T-helper 1 cell (primary cell): ENCODE measurements at places on chromosomes 6 and 20.

- DNase-seq = no peak
These were observed 66.8 kb downstream of the PPP1R3G start for GRCh38 chr6:5151955-5152401.

- no peak for DNase-seq
These were observed 11.8 kb upstream of the FNDC1 start for GRCh38 chr6:159157431-159157830.

DNA sequence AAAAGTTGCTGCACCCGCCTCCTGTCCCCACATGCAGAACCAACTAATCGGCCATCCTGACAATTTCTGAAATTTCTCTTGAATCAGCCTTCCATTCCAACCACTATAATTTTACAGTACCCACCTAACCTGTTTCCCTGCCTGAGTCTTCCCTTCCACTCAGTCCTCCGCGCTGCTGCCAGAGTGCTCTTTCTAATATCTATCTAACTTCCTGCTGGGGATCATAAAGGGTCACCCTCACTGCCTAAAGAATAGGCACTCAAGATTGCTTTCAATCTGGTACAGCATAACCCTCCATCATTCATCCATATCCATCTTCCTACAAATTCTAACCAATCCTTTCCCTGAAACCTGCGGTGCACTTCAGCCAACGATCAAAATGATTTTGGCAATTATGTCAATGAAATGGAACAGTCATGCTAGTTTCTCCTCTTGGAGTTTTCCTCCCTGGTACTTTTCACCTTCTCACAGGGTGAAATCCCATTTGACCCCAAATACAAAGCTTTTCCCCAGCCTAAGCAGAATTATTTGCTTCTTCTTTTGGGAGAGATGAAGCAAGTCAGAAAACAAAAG is 117.5 kb upstream of the BEND6 start:
- DNase-seq = no peak

DNA sequence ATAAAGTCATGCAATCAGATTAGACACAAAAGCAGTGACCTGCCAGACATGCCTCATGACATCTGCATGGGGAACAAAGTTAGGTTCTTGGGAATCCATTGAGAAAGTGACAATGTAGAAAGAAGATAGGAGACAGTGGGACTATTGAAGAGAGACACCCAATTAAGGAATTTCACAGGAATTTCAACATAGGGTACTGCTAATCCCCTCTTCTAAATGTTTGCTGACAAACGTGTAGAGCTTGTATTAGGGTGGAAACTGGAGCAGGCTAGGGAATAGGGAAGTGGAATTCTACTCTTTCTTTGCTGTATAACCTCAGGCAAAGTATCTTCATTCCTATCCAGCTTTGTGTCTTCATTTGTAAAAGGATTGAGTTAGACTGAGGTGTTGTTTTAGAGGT is 409.4 kb upstream of the SASH1 start:
- no peak for DNase-seq

- DNase-seq = no peak
These were observed 34.4 kb upstream of the ARHGAP18 start for GRCh38 chr6:129744201-129744879.

DNA sequence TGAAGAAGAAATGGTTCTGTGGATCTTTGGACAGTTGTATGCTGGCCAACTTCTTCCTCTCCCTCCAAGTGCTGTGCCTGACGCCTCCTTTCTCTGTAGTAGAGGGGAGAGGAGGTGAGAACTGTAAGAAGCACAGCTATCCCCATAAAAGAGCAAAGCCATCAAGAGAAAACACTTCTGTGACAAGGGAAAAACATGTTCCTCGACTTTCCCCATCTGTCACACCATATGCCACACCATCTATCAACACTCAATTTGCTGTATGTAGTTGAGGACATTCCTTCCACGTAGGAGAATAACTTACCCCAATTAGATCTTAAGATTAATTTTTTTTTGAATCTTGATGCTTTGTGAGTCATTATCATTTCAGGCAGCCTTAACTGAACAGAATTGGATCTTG is 156.2 kb upstream of the PLCB4 start:
- DNase-seq = no peak

- DNase-seq = no peak
These were observed 104.1 kb downstream of the PRIM2 start for GRCh38 chr6:57421503-57421902.

DNA sequence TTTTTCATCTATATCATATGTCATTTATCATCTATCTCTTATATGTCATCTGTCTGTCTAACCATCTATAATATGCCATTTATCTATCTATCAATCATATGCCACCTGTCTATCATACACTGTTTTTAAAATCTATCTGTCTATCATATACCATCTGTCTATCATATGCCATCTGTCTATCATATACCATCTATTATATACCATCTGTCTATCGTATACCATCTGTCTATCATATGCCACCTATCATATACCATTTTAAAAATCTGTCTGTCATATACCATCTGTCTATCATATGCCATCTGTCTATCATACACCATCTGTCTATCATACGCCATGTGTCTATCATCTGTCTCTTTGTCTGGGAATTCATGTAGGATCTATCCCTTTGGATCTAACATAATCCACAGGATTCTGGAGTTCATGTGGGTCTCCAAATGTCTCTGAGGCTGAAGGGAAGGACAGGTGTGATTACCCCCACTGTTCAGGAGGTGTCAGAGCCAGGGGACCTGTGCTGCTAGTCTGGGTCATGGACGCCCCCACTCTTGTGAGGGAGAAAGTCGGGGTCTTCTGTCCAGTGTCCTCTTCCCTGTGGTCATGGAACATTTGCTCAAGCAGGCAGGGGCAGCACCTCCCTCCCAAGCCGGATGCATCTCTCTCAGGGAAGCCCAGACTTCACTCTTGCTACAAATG is 36.9 kb upstream of the FRMD1 start:
- DNase-seq = no peak

DNA sequence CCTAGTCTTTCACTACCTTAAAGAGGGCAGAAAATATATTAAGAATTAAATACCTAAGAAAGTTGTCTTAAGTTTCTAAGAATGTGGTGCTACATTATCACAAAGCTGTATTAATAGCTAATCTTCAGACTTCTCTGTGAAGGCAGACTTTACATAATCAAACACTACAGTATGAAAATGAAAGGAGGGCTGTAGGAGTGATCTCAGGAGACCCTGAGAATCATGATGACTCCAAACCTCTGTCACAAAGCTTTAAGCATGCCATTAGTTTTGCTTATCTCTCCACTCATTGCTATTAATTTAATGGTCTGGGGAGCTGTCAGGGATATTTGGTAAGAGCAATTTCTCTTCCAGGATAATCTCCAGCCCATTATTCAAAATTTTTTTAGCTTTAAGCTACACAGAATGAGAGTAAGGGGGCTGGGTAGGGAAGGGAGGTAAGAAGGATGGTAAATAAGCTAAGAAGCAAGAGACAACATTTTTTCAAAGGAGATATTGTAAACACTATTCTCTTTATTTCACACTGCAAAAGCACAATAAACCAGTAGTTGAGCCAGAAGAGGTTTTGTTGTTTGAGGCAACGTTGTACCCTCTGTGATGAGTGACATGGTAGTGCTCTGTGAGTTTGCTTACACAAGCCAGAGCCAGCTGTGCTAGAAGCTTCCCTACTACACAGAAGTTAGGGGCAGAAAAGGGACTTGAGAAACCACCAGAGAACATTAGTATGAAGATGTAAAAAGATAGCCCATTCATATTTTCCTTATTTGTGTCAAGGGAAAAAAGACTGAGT is 258.8 kb downstream of the GMDS start:
- DNase-seq = no peak

DNA sequence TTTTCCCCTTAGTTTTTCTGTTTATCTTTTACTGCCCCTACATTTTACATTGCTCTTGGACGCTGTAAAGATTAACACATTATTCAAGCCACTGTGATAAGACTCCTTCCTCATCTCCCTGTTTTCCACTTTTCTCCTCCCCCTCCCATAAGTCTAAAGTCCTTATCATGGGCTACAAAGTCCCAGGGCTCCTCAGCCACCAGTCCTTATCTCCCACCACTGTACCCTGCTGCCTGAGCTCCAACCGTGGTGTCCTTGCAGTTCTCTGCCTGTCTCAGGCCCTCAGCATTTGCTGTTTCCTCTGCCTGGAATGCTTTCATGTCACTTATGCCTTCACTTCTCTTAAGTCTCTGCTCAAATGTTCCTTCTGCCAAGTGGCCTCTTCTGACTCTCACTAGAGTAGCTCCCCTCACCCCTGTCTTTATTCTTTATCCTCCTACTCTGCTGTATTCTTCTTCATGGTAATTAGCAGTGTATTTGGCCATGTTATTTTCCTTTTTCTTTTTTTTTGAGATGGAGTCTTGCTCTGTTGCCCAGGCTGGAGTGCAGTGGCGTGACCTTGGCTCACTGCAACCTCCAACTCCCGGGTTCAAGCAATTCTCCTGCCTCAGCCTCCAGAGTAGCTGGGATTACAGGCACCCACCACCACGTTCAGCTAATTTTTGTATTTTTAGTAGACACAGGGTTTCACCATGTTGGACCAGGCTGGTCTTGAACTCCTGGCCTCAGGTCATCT is 10.8 kb upstream of the LATS1 start:
- DNase-seq = no peak

DNA sequence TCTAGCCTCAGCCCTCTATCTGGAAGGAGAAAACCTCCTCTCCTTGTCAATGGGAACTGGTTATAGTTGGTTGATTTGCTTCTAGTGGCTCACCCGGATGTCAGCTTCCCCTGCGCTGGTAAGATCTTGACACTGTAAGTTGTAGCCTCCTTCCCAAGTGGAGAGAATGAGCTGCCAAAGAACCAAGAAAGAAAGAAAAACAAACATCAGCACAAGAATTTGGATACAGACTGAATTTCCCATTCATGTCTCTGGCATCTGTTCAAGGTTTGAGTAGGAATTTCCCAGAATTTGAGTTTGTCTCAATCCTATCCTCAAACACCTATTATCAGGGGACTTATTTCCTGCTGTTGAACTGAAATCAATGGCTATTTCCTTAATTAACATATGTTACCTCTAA is 44.1 kb downstream of the ELOVL2 start:
- DNase-seq = no peak

- DNase-seq = no peak
These were observed 52.6 kb downstream of the E2F3 start for GRCh38 chr6:20454204-20454824.

DNA sequence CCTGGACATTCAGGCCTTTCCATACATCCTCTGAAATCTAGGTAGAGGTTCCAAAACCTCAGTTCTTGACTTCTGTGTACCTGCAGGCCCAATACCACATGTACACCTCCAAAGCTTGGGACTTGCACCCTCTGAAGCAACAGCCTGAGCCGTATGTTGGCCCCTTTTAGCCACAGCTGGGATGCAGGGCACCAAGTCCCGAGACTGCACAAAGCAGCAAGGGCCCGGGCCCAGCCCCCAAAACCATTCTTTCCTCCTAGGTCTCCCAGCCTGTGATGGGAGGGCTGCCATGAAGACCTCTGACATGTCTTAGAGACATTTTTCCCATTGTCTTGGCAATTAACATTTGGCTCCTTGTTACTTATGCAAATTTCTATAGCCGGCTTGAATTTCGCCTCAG is 107.4 kb upstream of the FRMD1 start:
- DNase-seq = no peak

- no peak for DNase-seq
These were observed 32.0 kb downstream of the CTNNBL1 start for GRCh38 chr20:37725855-37726254.

- DNase-seq = no peak
These were observed 68.7 kb upstream of the MYL9 start for GRCh38 chr20:36472637-36473090.

DNA sequence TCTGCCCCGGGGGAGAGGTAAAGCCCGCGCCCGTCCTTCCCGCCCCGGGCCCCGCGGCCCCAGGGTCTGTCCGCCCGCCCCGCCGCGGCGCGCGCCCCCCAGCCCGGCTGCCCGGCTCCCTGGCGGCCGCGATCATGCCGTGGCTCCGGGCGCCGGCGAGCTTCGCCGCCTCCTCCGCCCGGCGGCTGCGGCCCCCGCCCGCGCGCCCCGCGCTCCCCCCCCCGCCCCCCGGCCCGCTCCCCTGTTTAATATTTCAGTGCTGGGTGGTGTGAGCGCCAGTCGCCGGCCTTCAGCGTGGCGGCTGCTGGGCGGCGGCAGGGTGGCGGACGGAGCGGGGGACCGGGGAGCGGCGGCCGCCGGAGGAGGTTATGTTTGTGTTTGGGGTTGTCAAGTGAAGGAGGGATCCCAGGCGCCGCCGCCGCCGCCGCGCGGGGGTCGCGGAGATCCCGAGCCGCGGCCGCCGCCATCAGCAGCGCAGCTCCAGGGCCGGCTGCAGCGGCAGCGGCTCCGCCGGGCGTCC is at the start of gene HIVEP1:
HIVEP1 (plus strand) TSS at position 275 of the 520 bp plus-strand sequence. CDS start 3,317 bp downstream, outside the sequence.
- no peak for DNase-seq

GRCh38 chr6:28635547-28636158 is 110.0 kb downstream of the GPX5 start:
- no peak for DNase-seq

DNA sequence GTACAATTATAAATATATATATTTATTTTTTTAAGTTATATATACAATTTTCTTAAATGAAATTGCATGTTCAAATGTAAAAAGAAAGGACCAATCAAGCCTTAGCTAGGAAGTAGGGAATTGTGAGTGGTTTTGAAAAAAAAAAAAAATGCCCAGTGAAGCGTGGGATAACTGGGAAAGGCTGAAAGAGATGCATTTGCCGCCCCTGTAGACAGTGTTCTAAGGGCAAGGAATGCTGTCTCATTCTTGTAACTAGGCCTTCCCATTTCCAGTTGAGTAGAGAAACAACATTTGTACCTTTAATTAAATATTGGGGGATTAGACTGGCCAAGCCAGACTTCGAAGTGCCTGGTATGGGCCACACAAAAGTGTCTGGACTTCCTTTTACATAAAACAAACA is 430.1 kb upstream of the SLC35B3 start:
- DNase-seq = no peak

DNA sequence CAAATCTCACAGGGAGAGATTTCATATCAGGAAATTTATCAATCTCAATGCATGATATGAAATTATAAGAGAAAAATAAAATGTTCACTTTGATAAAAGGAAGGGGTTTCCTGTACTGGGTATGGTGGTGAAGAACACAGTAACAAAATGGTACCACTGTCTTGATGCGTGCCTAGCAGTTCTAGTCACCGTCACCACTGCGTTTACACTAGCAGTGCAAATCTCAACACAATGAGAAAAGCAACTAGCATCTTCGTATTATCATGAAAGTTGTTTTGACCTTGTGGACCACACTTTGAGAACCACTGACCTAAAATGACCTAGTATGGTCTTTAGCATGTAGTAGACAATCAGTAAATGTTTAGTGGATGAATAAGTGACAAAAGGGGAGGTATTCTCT is 68.4 kb upstream of the ADGRF4 start:
- no peak for DNase-seq

GRCh38 chr6:96532399-96532798 is 10.8 kb downstream of the UFL1 start:
- no peak for DNase-seq

DNA sequence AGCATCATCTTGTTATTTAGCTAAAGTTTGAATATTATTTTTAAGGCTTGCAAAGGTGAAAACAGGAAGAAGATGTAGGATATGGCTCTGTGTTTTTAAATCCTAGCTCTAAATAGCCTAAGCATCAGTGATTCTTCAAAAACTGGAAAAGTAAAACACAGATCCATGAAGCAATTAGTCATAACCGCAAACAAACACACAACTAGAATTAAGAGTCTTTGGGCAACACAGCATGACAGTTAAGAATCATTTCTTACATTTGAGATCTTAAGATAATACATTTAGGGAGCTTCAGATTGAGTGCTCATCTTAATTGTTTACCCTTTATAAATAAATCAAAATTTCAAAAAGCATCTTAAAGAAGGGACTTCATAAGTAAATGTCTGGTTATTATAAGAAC is 115.8 kb upstream of the MAP7 start:
- DNase-seq = no peak
